T-helper 1 cell (primary cell): ENCODE measurements at places on chromosomes 12 and 14.

DNA sequence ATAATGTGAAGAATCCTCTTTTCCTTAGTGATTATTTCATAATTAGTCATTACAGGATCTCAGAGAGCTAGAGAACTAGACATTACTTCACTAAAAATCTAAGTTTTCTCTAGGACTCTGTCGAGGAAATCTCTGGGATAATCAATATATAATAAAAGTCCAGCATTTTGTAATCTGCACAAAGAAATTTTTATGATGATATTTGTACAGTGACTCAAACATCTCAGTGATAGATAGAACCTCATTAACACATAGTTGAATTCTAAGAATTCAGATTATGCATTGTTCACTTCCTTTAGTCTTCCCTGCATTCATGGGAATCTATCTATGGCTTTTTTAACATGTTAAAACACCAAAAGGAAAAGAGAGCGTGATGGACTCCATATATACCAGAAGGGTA is 11.0 kb downstream of the ITPR2 start:
- DNase-seq: no peak

DNA sequence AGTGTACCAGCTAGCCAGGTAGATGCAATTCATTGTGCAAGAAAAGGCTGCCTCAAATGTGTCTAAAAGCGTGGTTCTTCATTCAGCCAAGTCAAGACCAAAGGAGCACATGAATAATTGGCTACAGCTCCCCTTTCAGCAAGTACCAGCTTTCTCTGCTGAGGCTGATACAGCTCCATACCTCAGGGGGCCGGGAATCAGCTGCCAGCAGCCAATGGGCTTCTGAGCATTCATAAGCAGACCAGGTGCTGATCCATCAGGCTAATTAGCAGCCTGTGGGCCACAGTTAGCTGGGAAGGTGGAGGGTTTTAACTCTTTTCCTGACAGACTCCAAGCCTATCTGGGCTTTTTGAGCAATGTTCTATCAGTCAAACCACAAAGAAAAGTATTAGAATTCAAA is 264.7 kb downstream of the APAF1 start:
- DNase-seq: no peak

DNA sequence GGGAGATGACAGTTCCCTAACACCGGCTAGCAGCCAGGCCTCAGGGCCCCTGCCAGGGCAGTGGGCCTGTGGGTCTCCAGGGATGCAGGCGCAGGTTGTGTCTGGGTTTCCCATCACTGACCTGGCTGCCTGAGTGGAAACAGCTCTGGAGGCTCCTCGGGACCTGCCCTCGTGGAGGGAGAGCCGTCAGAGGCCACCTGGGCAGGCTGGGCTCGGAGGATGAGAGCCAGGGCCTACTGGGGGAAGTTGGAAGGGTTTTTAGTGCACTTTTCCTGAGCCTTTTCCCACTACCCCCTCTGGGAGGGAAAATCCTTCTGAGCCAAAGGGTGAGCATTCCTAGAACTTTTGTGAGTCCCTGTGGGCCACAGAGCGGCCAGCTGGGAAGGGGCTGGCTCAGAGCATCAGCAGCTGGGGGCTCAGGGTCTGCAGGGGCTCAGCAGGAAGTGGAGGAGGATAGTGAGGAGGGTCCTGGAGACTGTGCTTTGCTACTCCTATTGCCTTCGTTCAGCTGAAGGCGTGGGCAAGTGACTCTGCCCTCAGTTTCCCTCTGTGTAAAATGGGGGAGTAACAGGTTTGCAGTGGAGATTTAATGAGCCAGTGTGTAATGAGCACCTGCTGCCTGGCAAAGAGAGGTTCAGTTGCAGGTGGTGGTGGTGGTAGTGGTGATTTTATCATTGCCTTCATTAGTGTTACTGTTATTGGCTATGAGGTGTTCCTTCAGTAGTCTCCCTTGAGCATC is 1.8 kb downstream of the SH2B3 start:
- no peak for DNase-seq

DNA sequence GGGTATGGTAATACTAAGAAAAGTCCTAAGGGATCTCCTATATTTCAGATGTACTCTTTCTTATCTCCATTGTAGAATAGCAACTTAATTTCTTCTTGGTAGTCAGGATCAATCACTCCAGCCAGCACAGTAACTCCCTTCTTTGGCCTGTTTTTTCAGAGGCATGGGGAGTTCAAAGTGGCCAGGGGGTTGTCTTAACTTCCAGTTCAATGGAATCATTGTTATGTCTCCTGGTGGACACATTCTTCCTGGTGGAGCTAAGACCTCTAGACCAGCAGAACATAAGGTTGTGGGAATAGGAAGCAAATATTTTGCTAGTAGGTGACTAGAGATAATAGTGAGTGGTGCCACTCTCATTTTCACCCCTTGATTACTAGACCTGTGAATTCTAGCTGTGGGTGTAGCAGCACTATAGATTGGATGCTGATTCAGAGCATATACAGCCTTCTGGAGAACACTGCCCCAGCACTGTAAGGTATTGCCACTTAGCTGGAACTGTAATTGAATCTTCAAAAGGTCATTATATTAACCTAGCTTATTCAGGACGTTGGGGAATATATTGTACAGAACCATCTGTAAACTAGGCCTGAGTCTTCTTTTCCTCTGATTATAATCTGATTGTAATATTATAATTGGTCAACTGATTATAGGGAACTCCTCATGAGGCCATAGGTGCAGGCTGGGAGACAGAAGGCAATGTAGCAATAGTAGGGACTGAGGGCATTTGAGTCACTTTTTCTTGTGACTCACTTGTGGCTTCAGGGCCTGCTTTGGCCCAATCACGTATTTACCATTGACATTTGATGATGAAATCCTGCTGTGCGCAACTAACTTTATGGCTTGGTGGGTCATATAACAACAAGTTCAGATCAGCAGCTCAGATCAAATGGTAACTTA is 60.2 kb upstream of the ATP2B1 start:
- DNase-seq: no peak

- DNase-seq: no peak
Observed at GRCh38 chr14:32702562-32702961, 236.1 kb upstream of the NPAS3 start.

GRCh38 chr12:108679106-108679681 is 45.5 kb upstream of the SELPLG start:
- no peak for DNase-seq

- DNase-seq: no peak
Observed at GRCh38 chr12:52215587-52216031, 17.4 kb upstream of the KRT7 start.
